ENCODE measurements at places on chromosomes 1 and 21. TPM values are rescaled to one million over a fixed set of nuclear protein-coding genes. Genes with fewer than 3 reads are reported as not detected.

The CCDC18 gene
- 14.4 TPM for total RNA-seq

The PLA2G4A gene
- total RNA-seq, result 1.3 TPM

The BEND5 gene
- total RNA-seq, result 5.1 TPM

DNA sequence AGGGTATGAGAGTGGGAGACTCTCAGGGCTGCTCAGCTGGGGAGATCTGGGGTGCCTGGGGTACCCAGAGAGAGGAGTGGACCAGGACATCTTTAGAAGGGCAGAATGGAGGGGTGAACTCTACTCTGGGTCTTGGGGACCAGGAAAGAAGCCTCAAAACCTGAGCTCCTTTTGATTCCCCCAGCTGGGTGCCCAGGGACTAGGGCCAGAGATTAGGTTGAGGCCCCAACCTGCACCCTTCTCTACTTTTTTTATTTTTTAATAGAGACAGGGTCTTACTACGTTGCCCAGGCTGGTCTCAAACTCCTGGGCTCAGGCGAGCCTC is 1.9 kb downstream of the PDZK1IP1 start:
- no peaks in the 10 kb centered on the region for H3K27me3 ChIP-seq
- H3K27ac ChIP-seq, result no peak overlapping the region
- H3K4me3 ChIP-seq, result no peak overlapping the region
- no peaks in the 10 kb centered on the region for H3K36me3 ChIP-seq

DNA sequence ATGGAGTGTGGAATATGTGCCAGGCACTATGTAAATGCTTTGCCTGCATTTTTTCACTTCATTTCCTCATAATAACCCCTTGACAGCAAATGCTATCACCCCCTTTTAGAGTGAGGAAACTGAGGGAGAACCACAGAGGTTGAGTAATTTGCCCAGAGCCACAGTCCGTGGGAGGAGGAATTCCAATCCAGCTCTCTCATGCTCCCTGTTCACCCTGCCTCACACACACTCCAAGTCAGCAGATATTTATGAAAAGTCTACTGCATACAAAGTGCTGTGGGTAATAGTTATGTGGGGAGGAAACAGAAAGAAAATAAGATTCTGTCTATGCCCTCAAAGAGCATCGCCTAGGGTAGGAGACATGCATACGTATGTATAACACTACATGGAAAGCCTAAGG is 30.9 kb upstream of the RBM15 start:
- H3K27me3 ChIP-seq, result no peaks in the 10 kb centered on the region
- DNase-seq, result no peak
- no peaks in the 10 kb centered on the region for H3K36me3 ChIP-seq
- H3K27ac ChIP-seq, result no peak overlapping the region
- H3K4me3 ChIP-seq, result no peak overlapping the region

DNA sequence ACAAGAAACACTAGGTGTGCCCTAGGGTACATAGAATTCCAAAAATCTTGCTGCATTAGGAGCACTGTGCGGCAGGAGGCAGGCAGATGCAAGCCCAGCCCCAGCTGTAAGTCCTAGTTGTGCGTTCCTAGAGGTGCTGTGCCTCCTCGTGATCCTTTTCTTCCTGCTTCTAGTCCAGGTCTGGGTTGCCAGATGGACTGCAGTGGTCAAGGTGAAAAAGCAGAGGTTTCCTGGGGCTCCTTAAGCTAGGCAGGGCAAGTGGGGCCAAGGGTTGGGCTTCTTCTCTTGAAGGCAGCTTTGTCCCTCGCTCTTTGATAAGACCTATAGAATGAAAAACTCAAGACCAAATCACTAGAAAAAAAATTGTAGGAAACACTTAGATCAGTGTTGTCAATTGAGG is 21.6 kb upstream of the SLC45A3 start:
- no peak overlapping the region for H3K27ac ChIP-seq
- no peak overlapping the region for H3K4me3 ChIP-seq
- H3K27me3 ChIP-seq, result no peaks in the 10 kb centered on the region

GRCh38 chr1:193014400-193014799 is 44.8 kb downstream of the UCHL5 start:
- H3K27me3 ChIP-seq, result no peaks in the 10 kb centered on the region
- H3K4me1 ChIP-seq, result no peaks in the 10 kb centered on the region
- DNase-seq, result no peak
- no peak overlapping the region for H3K27ac ChIP-seq
- H3K4me3 ChIP-seq, result no peak overlapping the region
- peaks cover 12% of the 10 kb centered on the region for H3K36me3 ChIP-seq

The LAPTM5 gene
- 520 TPM for total RNA-seq

DNA sequence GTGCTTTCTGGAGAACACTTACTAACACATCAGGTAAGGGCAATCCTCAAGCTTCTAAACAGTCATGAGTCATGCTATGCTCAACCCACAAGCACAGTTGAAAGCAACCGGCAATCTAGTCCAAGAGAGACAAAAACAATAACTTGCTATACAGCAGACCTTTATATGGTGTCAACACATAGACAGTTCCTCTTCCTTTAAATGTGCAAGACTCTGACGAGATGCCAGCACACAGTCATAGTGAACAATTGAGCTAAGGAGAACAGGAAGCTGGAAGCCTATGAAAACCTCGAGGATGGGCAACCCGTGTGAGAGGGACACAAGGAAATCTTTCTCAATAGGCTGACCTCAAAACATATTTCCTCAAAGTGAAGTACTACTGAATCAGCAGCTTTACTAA is 5.3 kb downstream of the ADIPOR1 start:
- H3K27me3 ChIP-seq, result no peaks in the 10 kb centered on the region
- no peak overlapping the region for H3K4me3 ChIP-seq
- DNase-seq, result no peak
- H3K27ac ChIP-seq, result no peak overlapping the region

- no peak overlapping the region for H3K4me3 ChIP-seq
- no peak overlapping the region for H3K27ac ChIP-seq
- no peaks in the 10 kb centered on the region for H3K36me3 ChIP-seq
- no peaks in the 10 kb centered on the region for H3K27me3 ChIP-seq
- H3K4me1 ChIP-seq, result no peaks in the 10 kb centered on the region
Measured at GRCh38 chr1:81699234-81699633, 101.5 kb upstream of the ADGRL2 start.

DNA sequence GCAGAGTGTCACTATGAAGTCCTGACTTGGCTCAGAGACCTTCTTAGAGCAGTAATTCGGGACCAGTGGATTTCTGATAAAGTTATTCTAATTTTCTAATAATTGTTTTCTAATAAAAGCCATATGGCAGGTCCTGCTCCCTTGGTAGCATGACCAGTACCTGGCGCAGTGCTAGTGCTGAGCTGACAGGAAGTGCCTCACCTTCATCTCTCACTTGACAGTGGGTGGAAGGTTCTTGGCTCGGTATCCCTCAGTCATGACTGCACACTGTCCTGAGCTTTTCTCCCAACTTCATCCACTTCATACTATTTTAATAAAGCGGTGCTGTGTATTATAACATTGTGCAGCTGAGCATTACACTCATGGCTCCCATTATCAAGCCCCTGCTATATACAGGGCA is 14.1 kb downstream of the VANGL1 start:
- peaks cover 14% of the 10 kb centered on the region for H3K36me3 ChIP-seq
- no peak overlapping the region for H3K4me3 ChIP-seq
- H3K27ac ChIP-seq, result no peak overlapping the region
- no peak for DNase-seq
- peaks cover 5% of the 10 kb centered on the region for H3K4me1 ChIP-seq

The KRTAP13-2 gene
- not detected for total RNA-seq

The SLC35E2B gene
- 61.8 TPM for total RNA-seq

DNA sequence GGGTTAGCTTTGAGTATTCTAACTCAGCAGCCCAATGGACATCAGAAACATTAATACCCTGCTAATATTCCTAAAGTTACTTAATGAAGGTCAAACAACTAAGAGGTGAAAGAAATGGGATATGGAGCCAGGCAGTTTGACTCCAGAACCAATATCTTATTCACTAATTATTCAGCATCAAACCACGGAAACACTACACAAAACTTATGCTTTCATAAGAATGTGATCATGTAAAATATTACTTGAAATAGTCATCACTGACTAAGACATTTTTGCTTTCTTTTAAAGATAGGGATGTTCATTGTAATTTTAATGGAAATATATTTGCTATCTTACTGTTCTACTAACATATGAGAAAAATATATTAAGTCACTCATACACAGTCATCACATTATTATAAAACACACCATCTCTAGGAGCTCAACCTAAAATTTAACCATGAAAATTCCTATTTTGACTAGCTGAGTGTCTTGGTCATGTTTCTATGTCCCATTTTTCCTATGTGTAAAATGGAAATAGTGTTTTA is 240.9 kb downstream of the KCTD3 start:
- H3K4me3 ChIP-seq, result no peak overlapping the region
- H3K27me3 ChIP-seq, result no peaks in the 10 kb centered on the region
- no peak overlapping the region for H3K27ac ChIP-seq
- H3K36me3 ChIP-seq, result no peaks in the 10 kb centered on the region
- no peak for DNase-seq

GRCh38 chr1:36419140-36419539 is 21.4 kb upstream of the LSM10 start:
- H3K4me1 ChIP-seq, result peaks cover 5% of the 10 kb centered on the region
- no peak for DNase-seq
- H3K36me3 ChIP-seq, result no peaks in the 10 kb centered on the region
- H3K27ac ChIP-seq, result no peak overlapping the region

Measured in natural killer cell (primary cell).